Tibial artery (tissue), 4 donors: ENCODE measurements at places on chromosomes 7 and 10.

- H3K4me1 ChIP-seq, result peaks cover 6% of the 10 kb centered on the region
- H3K27me3 ChIP-seq, result no peaks in the 10 kb centered on the region
- H3K4me3 ChIP-seq, result no peak overlapping the region
- H3K36me3 ChIP-seq, result no peaks in the 10 kb centered on the region
These were observed 12.5 kb upstream of the SFRP5 start for GRCh38 chr10:97784200-97784810.

- H3K4me3 ChIP-seq, result no peak overlapping the region
- H3K36me3 ChIP-seq, result no peaks in the 10 kb centered on the region
- H3K27ac ChIP-seq, result no peak overlapping the region
These were observed 32.1 kb upstream of the HECTD2 start for GRCh38 chr10:91378061-91378460.

GRCh38 chr7:140484951-140485499 lies 5.7 kb upstream of the MKRN1 start:
- H3K4me1 ChIP-seq, result no peaks in the 10 kb centered on the region
- no peaks in the 10 kb centered on the region for H3K36me3 ChIP-seq
- no peaks in the 10 kb centered on the region for H3K27me3 ChIP-seq
- no peak overlapping the region for H3K27ac ChIP-seq
- no peak for DNase-seq

DNA sequence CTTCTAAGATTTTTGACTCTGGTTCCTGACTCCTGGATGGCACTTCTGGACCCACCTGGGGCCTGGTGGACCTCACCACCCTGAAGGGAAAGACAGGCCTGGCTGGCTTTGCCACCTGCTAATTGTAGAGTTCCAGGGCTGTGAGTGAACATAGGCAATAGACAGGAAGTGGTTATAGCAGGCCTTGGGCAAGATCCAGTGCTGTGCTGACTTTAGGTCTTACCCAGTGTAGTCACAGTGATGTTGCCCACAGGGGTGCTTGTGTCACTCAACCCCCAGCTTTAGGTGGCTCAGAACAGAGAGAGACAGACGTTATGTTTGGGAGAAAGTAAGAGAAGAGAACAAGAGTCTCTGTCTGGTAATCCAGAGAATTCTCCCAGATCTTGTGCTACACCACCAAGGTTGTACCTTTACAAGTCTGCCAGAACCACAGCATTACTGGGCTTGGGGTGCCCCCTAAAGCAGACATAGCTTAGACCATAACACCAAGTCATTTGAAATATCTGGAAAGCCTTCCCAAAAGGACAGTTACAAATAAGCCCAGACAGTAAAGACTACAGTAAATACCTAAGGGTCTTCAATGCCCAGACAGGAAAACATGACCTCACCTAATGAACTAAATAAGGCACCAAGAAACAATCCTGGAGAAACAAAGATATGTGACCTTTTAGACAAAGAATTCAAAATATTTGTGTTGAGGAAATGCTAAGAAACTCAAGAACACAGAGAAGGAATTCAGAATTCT lies 303.4 kb downstream of the PCLO start:
- H3K27me3 ChIP-seq, result no peaks in the 10 kb centered on the region
- no peaks in the 10 kb centered on the region for H3K36me3 ChIP-seq
- no peak for DNase-seq
- H3K4me1 ChIP-seq, result no peaks in the 10 kb centered on the region

DNA sequence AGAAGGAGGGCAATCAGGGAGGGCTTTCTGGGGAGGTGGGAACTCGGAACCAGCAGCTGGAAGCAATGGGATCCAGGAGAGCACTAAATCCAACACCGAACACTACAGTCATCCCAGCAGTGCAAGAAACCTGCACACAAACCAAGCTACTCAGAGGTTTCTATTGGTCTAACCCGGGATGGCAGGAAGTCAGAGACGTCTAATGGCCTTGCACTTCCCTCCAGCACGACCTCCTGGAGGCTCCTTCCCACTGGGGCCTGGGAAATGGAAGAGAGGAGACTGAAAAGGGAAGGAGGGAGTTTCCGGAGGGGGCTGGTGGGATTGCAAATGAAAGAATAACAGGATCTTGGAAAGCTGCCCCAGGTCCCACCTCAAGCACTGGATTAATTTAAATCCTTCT lies 56.3 kb downstream of the TEX36 start:
- no peaks in the 10 kb centered on the region for H3K27me3 ChIP-seq
- H3K4me1 ChIP-seq, result no peaks in the 10 kb centered on the region
- no peak overlapping the region for H3K4me3 ChIP-seq
- DNase-seq, result no peak
- H3K36me3 ChIP-seq, result no peaks in the 10 kb centered on the region
- no peak overlapping the region for H3K27ac ChIP-seq

GRCh38 chr10:83666762-83667161 lies 472.5 kb upstream of the GHITM start:
- no peak for DNase-seq
- no peak overlapping the region for H3K4me3 ChIP-seq
- H3K36me3 ChIP-seq, result no peaks in the 10 kb centered on the region
- H3K4me1 ChIP-seq, result no peaks in the 10 kb centered on the region

DNA sequence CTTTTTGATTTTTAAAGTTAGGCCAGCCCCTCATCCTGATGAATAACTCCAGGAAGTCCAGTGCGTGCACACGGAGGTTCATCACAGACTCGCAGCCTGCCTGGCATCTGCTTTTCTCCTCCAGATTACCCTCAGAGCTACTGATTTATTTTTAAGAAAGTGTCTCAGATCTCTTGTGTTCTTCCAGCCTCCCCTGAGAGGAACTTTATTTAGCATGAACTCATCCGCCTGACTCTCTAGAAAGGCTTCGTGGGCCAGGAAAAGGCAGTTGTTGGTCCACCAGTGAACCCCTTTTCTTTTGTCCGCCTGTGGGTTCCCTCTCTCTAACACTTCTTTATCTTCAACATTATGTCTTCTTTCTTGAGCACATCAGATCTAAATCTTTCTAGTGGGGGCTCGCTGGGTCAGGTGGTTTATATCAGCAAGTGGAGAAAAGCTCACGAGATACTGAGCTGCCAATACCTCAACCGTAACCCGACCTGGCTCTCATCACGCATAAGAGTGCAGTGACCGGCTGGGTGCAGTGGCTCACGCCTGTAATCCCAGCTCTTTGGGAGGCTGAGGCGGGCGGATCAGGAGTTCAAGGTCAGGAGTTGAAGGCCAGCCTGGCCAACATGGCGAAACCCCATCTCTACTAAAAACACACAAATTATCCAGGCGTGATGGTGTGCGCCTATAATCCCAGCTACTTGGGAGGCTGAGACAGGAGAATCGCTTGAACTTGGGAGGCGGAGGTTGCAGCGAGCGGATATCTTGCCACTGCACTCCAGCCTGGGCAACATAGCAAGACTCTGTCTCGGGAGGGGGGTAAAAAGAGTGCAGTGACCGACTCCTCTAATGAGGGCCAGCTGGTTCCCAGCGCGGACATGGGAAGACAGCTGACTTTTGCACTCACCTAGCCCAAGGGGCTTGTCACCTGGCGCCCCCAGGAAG lies 162.3 kb downstream of the CCDC3 start:
- H3K36me3 ChIP-seq, result no peaks in the 10 kb centered on the region
- no peaks in the 10 kb centered on the region for H3K27me3 ChIP-seq
- H3K27ac ChIP-seq, result no peak overlapping the region
- peak; percentile 40 for DNase-seq
- no peak overlapping the region for H3K4me3 ChIP-seq
- peaks cover 13% of the 10 kb centered on the region for H3K4me1 ChIP-seq

DNA sequence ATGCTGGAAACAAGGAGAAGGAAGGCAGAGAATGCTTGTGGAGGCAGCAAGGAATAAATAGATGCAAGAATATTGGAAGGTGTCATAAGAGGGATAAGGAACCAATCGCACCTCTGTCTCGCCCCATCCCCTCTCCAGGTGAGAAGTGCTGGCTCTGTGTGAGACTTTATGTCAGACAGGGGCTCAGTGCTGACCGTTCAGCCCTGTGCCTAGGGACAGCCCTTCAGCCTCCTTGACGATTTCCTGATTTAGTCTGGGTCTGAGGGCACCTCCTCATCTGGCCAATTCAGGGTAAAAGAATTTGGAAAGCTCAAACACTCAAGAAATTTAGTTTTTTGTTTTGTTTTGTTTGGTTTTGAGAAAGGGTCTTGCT lies 54.9 kb downstream of the FAM241B start:
- DNase-seq, result peak; percentile 35
- H3K4me3 ChIP-seq, result no peak overlapping the region
- no peaks in the 10 kb centered on the region for H3K27me3 ChIP-seq
- H3K36me3 ChIP-seq, result no peaks in the 10 kb centered on the region
- H3K4me1 ChIP-seq, result no peaks in the 10 kb centered on the region

GRCh38 chr7:94115316-94115715 lies 111.2 kb upstream of the BET1 start:
- no peaks in the 10 kb centered on the region for H3K27me3 ChIP-seq
- no peak overlapping the region for H3K27ac ChIP-seq
- H3K4me3 ChIP-seq, result no peak overlapping the region
- no peaks in the 10 kb centered on the region for H3K36me3 ChIP-seq
- DNase-seq, result no peak
- H3K4me1 ChIP-seq, result no peaks in the 10 kb centered on the region

DNA sequence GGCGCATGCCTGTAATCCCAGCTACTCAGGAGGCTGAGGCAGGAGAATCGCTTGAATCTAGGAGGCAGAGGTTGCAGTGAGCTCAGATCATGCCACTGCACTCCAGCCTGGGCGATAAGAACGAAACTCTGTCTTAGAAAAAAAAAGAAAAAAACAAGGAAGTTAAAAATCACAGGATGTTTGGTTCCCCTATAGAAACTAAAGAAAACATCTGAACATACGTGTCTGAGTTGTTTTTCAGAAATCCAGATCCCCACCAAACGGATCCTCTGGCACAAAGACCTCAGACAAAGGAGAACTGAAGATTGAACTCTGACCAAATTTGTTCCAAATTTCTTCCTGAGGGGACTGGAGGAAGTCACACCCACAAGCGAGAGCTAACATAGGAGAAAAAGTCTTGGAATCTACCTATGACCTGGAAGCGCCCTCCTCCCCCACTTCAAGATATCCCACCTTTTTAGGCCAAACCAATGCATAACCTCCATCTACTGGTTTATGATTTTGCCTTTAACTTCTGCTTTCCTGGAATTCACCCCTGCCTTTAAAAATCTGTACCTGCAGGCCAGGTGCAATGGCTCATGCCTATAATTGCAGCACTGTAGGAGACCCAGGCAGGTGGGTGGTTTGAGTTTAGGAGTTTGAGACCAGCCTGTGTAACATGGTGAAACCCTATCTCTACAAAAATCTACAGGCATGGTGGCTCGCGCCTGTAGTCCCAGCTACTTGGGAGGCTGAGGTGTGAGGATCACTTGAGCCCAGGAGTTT lies 19.7 kb upstream of the SIRT1 start:
- no peaks in the 10 kb centered on the region for H3K4me1 ChIP-seq
- no peaks in the 10 kb centered on the region for H3K36me3 ChIP-seq
- H3K27ac ChIP-seq, result no peak overlapping the region
- no peak overlapping the region for H3K4me3 ChIP-seq
- no peak for DNase-seq
- H3K27me3 ChIP-seq, result no peaks in the 10 kb centered on the region

DNA sequence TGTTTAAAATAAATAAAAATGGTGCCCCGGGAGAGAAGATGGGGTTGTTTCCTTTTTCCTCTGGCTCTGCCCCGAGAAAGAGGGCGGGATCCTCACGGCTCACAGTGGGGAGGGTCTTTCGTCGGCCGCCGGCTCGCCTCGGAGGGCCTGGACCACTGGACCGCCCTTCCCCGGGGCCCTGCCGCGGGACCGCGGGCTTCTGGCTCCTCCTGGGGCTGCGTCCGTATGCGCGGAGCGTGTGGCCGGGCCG lies 3.5 kb upstream of the IGF2BP3 start:
- no peak for DNase-seq
- H3K4me1 ChIP-seq, result peaks cover 37% of the 10 kb centered on the region
- no peaks in the 10 kb centered on the region for H3K36me3 ChIP-seq
- H3K4me3 ChIP-seq, result peak overlapping the region; percentile 5
- H3K27ac ChIP-seq, result no peak overlapping the region
- peaks cover 18% of the 10 kb centered on the region for H3K27me3 ChIP-seq

DNA sequence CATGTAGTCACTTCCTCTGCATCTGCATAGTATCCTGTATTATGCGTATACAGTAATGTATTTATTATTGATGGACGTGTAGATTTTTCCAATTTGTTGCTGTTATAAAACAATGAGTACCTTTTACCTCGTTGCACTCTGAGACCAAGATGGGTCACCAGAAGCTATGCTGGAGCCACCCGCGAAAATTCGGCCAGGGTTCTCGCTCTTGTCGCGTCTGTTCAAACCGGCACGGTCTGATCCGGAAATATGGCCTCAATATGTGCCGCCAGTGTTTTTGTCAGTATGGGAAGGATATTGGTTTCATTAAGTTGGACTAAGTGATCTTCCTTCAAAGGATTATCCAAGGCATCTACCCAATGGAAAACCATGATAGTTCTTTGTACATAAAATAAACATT lies 1.0 kb downstream of the PSMC2 start:
- H3K27me3 ChIP-seq, result no peaks in the 10 kb centered on the region
- no peak for DNase-seq
- H3K4me3 ChIP-seq, result peak overlapping the region; percentile 83
- peaks cover 32% of the 10 kb centered on the region for H3K4me1 ChIP-seq
- H3K27ac ChIP-seq, result peak overlapping the region; percentile 94

DNA sequence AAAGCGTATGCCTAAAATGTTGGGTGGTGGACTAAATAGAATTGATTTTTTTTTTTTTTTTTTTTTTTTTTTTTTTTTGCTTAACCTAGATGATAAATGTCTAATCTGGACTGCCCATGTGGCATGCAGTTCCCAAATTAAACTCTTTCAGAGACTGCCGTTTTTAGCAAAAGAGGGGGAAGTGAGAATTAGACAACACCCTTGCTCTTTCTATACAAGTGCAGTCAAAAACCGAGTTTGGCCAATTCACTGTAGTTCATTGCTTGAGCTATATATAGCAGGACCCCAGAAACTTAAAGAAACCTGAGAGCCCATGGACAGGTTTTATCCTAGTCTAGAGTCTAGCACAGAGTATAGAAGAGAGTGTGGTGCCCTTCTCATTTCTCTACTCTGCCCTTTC lies 141.9 kb downstream of the GRM3 start:
- DNase-seq, result no peak
- H3K27ac ChIP-seq, result no peak overlapping the region
- H3K27me3 ChIP-seq, result no peaks in the 10 kb centered on the region
- no peak overlapping the region for H3K4me3 ChIP-seq

GRCh38 chr7:100575206-100575631 lies 1.5 kb upstream of the SAP25 start:
- peaks cover 80% of the 10 kb centered on the region for H3K36me3 ChIP-seq
- H3K4me1 ChIP-seq, result peaks cover 3% of the 10 kb centered on the region
- no peak overlapping the region for H3K27ac ChIP-seq
- H3K4me3 ChIP-seq, result no peak overlapping the region
- no peaks in the 10 kb centered on the region for H3K27me3 ChIP-seq
- DNase-seq, result no peak

- no peaks in the 10 kb centered on the region for H3K27me3 ChIP-seq
- H3K4me1 ChIP-seq, result no peaks in the 10 kb centered on the region
These were observed 31.1 kb downstream of the NEUROD6 start for GRCh38 chr7:31309407-31309806.

DNA sequence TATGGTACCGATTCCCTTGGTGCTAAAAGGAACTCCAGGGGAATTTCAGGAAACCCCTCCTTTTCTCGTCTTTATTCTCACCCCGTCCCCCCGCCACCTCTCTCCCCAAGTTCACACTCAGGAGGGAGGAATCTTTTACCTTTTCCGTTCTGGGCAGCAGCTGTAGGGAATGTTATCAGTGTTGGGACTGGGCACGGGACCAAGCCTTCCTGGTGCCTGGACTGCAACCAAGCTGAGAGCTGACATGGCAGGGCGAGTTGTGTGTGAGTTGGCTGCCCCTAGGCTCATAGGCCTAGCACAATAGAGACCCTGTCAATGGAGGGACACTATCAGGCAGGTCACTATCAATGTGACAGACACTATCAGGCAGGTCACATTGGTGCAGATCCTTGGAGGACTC lies 121.4 kb downstream of the TCF7L2 start:
- H3K4me3 ChIP-seq, result no peak overlapping the region
- peak; percentile 83 for DNase-seq
- no peaks in the 10 kb centered on the region for H3K4me1 ChIP-seq
- peaks cover 12% of the 10 kb centered on the region for H3K36me3 ChIP-seq
- peak overlapping the region; percentile 73 for H3K27ac ChIP-seq
